Endothelial cell of umbilical vein (primary cell): ENCODE measurements at places on chromosomes 12 and 14. TPM values are rescaled to one million over a fixed set of nuclear protein-coding genes. Genes with fewer than 3 reads are reported as not detected.

- no peak for DNase-seq
Measured at GRCh38 chr12:111034886-111035577, 114.7 kb upstream of the MYL2 start.

Gene KRR1
- total RNA-seq: 49.3 and 53.4 TPM in 2 replicates

Gene REP15
- 4.3 and 4.8 TPM in 2 replicates for total RNA-seq

Gene KRT79
- not detected in 2 replicates for total RNA-seq

GRCh38 chr12:123900871-123901376, 71.7 kb downstream of the CCDC92 start:
- DNase-seq: no peak

DNA sequence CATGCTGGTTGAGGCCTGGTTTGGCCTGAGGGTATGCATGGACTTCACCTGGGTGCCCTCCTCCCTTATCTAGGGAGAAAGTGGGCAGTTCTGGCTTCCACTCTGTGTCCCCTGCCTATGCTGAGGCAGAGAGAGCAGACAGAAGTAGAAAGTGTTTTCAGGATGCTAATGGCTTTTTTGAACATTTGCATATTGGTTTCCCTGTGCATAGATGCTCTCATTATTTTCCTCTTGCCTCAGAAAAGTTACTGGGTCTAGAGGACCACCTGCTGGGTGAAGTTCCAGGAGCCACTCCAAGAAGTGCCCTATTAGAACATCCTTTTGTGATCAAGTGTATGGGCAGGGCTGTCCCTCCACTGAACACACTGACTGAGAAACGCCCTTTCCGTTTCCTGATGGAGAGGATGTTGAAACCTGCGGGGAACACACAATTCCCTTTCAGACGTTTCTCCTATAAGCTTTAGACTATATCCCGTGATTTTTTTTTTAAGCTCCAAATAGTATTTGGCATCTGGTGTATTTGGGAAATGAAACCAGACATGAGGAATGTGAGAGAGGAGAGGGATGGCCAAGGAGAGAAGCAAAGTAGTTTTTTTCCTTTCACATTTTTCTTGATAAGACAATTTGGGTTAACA, 66.6 kb downstream of the DAAM1 start:
- DNase-seq: peak; percentile 44

DNA sequence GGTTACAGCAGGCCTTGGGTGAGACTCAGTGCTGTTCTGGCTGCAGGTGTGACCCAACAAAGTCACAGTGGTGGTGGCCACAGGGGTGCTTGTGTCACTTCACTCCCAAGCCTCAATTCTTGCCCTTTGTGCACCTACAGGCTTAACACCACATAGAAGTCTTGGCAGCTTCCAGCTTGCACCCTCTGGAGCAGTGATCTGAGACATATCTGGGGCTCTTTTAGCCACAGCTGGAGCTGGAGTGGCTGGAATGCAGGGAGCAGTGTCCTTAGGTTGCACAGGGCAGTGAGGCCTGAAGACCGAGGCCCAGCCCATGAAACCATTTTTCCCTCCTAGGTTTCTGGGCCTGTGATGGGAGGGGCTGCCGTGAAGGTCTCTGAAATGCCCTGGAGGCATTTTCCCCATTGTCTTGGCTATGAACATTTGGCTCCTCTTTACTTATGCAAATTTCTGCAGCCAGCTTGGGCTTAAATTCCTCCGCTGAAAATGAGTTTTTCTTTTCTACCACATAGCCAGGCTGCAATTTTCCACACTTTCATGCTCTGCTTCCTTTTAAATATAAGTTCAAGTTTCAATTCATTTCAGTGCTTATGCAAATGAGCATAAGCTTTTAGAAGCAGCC, 37.7 kb downstream of the ADAM21 start:
- DNase-seq: no peak

GRCh38 chr12:28876196-28876798, 272.8 kb upstream of the FAR2 start:
- DNase-seq: peak; percentile 14

GRCh38 chr12:54631551-54631950, 3.1 kb downstream of the LACRT start:
- DNase-seq: no peak

Gene PLEKHH1
- 0.35 and 0.71 TPM in 2 replicates for total RNA-seq

DNA sequence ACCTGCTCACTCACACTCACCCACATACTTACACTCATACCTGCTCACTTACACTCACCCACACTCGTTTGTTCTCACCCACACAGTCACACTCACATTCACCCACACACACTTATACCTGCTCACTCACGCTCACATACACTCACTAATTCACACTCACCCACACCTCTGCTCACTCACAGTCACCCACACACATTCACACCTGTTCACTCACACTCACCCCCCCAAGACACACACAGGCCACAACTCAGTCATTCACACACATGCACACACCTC, 436.2 kb downstream of the BCL11B start:
- DNase-seq: no peak

GRCh38 chr12:45102818-45103217, 51.9 kb upstream of the DBX2 start:
- no peak for DNase-seq

Gene ATL1
- total RNA-seq: 2.8 and 5.1 TPM in 2 replicates

GRCh38 chr12:95116773-95117172, 43.4 kb upstream of the NR2C1 start:
- DNase-seq: no peak

GRCh38 chr12:1324099-1324498, 270.3 kb downstream of the FBXL14 start:
- DNase-seq: no peak

DNA sequence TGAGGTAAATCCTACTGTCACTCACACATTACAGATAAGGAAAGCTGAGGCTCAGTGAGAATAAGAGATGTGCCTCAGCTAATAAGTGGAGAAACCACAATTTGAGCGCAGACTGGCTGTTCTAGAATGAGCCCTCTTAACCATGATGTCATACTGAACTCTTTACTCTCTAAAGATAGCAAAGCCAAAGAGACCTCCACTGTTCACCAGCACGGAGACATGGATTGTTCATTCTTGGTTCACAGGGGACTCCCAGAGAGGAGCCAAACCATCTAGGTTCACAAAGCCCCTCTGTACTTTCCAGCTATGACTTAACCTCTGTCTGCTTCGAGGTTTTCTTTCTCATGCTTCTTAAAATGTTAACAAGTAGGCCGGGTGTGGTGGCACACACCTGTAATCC, 32.7 kb upstream of the YARS2 start:
- no peak for DNase-seq

- no peak for DNase-seq
Measured at GRCh38 chr12:102917026-102917787, at the start of gene PAH. PAH (minus strand) TSS chr12:102917244; CDS start chr12:102917130, 114 bp downstream.

DNA sequence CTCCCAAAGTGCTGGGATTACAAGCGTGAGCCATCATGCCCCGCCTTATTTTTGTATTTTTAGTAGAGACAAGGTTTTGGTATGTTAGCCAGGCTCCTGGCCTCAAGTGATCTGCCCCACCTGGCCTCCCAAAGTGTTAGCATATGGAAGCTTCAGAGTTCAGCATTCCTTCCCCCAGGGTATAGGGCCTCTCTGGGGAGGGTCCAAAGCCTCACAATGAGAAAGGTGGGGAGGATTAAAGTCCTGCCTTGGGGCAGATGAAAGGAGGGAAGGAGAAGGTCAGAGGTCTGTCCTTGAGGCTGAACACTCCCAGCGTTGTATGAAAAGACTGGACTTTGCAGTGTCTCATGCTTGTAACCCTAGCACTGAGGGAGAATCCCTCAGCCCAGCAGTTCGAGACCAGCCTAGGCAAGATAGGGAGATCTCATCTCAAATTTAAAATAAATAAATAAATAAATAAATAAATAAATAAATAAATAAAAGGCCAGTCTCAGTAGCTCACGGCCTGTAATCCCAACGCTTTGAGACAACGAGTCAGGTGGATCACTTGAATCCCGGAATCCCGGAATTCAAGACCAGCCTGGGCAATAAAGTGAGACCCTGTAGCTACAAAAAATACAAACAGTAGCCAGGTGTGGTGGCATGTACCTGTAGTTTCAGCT, 22.0 kb upstream of the RCOR1 start:
- no peak for DNase-seq

GRCh38 chr12:131711551-131712205, 788 bp downstream of the SFSWAP start:
- peak; percentile 9 for DNase-seq

Gene SOAT2
- total RNA-seq: not detected in 2 replicates

DNA sequence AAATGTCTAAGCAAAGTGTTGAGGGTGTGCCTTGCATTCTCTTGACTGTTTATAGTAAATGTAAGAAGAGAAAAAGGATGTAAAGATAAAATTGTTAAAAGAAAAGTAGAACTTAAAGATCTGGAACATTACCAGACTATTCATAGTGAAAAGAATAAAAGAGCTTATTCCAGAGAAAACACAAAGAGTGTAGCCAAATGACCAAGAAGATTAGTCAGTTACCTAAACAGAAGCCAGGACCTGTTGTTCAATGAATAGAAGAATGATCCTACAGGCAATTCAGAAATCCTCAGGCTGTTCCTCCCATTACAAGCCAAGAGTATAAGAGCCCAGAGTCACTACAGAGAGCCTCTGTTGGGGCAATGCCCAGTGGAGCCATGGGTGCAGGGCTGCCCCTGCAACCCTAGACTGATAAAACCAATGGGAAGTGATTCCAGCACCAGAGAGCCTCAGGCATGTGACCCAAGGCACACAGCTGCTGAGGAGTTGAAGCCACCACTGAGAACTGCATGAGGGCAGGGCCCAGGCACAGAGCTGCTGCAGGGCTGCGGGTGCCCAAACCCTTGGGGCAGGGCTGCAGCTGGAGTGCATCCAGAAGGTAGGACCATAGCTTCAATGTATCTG, 91.1 kb upstream of the SLC38A4 start:
- DNase-seq: no peak

- no peak for DNase-seq
Measured at GRCh38 chr12:115918763-115919162, 358.7 kb downstream of the MED13L start.

DNA sequence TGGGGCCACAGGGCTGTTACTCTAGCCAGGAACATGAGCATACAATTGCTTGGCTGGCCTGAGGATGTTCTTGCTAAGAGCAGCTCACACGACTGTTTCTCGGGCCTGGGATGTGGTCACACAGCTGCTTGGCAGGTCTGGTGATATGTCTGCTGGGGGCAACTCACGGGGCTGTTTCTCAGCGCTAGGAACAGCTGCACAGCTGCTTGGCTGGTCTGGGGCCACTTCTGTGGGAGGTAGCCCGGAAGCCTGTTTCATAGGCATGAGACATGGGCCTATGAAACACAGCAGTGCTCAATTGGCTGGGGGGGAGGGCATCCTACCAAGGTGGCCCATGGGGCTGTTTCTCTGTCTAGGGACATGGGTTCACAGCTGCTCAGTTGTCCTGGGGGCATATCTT, 73.4 kb upstream of the DDHD1 start:
- no peak for DNase-seq

Gene CEP128
- total RNA-seq: 22.9 and 23.7 TPM in 2 replicates

GRCh38 chr12:107127482-107128430, 34.4 kb upstream of the CRY1 start:
- no peak for DNase-seq

Gene NXPH4
- total RNA-seq: not detected in 2 replicates

- DNase-seq: no peak
Measured at GRCh38 chr12:38417101-38417500, 100.5 kb downstream of the ALG10B start.

DNA sequence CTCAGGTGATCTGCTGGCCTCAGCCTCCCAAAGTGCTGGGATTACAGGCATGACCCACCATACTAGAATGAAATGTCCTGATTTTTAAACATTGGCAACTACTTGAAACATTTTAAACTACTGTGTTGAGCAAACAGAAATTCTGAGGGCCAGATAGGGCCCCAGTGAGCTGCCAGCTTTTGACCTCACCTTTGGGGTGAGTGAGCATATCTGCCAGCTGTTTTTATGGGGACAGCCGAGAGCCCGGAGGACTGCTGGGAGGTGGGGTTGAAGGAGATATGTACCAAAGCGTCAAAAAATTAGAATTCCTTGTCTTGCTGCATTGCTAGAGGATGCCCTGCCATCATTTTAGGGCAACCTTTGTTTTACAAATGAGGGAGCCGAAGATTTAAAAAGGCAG, 2.7 kb downstream of the GSTZ1 start:
- no peak for DNase-seq

Gene CRIP1
- total RNA-seq: 4.8 and 8.1 TPM in 2 replicates

Gene MPHOSPH9
- 42.4 and 55.6 TPM in 2 replicates for total RNA-seq

DNA sequence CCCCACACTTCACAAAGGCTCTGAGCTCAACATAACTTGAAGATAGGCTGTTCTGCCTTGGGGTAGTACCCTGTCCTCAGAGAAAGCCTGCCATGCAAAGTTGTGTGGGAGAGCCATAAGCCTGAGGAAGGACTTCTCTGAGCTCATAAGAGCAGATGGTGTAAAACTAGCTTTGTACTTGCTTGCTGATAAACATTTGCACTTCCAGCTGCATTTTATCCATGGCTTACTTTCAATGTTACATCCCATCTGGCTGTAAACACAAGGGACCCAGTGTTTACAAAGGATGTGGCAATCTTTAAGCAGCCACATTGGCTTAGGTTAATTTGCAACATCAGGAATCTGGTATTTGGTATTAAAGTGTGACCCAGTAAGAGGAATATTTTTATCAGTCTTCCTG, 258.1 kb downstream of the IPO8 start:
- DNase-seq: no peak

- no peak for DNase-seq
Measured at GRCh38 chr12:28446031-28446430, 255.8 kb downstream of the CCDC91 start.

DNA sequence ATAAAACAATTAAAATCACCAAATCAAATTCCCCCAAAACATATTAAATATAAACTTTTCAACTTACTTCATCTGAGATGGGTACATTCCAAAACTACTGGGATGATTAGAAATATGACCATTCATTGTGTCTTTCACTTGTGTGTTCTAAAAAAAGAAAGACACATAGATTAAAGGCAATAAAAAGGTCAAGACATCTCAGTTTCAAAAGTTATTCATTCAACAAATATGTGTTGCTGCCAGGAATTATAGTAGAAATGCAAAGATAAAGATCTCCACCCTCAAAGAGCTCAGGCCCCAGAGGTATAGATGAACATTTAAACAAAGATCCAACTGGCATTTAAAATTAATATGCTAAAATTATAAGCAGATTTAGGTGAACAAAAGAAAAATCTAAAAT, 106.4 kb downstream of the EPS8 start:
- no peak for DNase-seq

Gene MYH6
- not detected in 2 replicates for total RNA-seq

GRCh38 chr12:112270673-112271072, 111.6 kb downstream of the HECTD4 start:
- no peak for DNase-seq

Gene AICDA
- total RNA-seq: not detected in 2 replicates

Gene BLTP3B
- 16.0 and 17.9 TPM in 2 replicates for total RNA-seq

GRCh38 chr12:13101821-13102375, 1.6 kb downstream of the GSG1 start:
- DNase-seq: peak; percentile 45
